CD4-positive, alpha-beta T cell (primary cell): ENCODE measurements at places on chromosomes 12 and 14.

DNA sequence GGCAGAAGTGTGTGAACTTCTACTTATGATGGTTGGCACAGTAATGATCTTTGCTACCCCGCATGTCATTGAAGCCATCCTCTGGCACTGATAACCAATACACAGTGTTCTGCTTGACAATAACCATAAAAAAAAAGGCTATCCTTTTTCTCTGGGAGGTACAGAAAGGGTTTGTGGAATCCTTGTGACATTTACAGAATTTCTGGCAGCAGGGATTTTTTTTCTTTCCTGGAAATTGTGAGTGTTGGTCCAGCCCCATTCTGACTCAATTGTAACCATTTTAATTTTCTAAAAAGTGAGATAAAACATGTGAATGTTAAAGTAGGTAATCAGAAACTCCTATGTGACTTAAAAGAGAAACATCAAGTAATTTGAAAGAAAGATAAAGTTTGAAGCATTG lies 943.8 kb downstream of the TMTC2 start:
- DNase-seq = no peak

- DNase-seq = no peak
Observed at GRCh38 chr14:58430156-58430555, 2.6 kb downstream of the KIAA0586 start.

DNA sequence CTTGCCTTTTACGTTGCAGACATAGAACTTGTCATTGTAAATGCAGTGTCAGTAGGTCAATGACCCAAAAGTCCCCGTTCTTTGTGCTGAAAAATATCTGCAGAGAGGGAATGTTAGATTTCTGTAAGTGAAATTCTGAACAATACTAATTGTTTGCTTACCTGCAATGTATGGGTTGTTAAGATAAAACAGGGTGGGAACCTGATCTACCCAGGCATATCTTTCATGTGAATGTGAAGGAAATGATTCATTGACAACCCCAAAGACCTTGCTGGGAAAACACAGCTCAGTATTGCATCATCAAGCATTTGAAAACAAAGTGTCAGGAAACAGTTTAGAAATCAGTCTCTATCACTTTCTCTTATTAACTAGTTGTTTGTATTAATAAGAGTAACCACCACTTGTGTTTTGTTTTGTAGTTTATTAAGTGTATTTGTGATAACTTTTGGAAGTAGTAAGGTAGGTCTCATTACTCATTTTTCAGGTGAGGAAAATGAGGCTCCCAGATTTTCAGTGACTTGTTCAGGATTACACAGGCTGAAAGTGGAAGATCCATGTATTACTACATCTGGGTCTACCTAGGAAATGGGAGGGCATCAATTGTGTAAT lies 57.9 kb upstream of the SLC38A2 start:
- DNase-seq = no peak

GRCh38 chr12:118503476-118503875 lies 127.1 kb downstream of the SUDS3 start:
- DNase-seq = no peak

DNA sequence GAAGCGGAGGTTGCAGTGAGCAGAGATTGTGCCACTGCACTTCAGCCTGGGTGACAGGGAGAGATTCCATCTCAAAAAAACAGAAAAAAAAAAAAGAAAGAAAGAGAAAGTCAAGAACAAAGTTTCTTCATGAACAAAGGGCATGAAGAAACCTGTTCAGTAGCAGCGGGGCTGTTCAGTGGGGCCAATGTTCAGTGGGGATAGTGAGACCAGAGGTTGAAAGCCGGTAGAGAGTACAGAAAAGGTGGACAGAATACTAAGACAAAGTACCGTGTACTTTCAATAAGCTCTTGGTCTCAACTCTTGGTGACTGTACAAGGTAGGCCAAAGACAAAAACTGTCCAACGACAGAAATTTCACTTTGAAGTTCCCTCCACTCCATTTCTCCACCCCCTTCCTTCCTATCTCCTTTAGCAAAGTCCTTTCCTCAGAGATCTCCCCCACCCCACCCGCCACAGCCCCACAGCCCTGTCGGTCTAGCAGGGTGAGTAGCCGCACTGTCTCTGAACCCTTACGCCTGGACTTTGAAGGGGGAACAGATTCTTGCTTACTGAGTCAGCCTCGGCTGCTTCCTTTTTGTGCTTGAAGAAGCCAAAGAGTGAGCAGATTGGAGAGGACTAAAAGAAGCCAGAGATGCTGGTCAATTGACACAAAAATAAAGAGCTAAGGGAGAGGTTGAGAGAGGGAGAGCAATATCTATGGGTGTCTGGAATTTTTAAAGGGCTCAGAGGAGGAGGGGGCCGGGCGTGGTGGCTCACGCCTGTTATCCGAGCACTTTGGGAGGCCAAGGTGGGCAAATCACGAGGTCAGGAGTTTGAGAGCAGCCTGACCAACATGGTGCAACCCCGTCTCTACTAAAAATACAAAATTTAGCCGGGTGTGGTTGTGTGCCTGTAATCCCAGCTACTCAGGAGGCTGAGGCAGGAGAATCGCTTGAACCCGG lies 44.2 kb upstream of the FOS start:
- DNase-seq = peak; percentile 51

- no peak for DNase-seq
Observed at GRCh38 chr14:100446572-100446971, 123.4 kb downstream of the SLC25A47 start.

DNA sequence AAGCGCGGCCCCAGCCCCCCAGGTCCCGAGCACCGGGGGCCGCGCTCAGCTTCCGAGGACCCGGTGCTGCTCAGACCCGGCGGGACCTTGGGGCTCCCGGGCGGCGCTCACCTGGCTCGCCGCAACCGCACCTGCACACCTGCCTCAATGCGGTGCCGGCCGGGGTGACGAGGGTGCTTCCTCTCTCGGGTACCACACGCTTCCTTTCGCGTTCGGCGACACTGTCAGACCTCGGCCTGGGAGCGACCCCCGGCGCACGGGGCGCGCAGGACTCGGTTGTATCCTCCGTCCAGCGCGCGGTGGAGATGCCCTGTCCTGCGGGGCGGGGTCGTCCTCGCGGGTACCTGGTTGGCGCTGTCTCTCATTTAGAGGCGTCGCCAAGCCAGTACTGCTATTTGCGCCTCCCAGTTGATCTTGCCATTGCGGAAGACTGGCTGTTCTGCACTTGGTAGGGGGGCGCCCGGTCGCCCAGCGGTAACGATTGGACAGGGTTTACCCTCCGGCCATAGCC lies 718 bp downstream of the PACS2 start:
- peak; percentile 63 for DNase-seq

- DNase-seq = peak; percentile 58
Observed at GRCh38 chr12:104358353-104359003, 54.9 kb downstream of the EID3 start.

GRCh38 chr12:2302711-2303580 lies 250.2 kb downstream of the CACNA1C start:
- no peak for DNase-seq

GRCh38 chr12:56803750-56804149 lies 40.6 kb downstream of the HSD17B6 start:
- no peak for DNase-seq

DNA sequence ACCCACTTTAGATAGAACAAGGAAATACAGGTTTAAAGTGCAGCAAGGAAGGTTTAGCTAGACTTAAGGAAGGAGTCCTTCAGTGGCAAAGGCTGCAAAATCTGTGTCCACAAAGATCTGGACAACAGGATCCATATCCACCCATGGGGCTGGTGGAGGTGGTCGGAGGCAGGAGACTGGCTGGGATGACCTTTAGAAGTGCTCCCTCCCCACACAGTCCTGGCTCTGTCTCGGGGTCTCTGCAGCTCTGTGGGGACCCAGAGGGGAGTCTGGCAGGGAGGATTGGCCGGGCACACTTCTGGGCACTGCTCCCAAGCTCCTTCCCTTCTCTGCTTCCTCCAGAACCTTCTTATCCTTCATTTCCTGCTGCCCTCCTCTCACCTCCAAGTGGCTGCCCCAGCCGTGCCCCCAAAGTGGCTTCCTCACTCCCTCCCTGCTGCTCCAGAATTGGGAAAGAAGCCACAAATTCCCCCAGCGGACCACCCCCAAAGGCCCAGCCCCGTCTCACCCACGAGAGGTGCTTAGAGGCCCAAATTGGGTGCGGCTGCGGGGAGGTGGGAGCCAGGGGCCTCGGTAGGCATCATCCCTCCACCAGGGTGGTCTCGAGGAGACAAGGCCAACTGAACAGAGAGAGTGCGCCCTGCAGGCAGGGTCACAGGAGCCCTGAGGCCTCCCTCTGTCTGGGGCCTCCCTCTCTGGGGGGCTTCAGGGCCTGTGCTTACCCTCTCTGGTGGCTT lies 21.9 kb upstream of the PGF start:
- DNase-seq = no peak

DNA sequence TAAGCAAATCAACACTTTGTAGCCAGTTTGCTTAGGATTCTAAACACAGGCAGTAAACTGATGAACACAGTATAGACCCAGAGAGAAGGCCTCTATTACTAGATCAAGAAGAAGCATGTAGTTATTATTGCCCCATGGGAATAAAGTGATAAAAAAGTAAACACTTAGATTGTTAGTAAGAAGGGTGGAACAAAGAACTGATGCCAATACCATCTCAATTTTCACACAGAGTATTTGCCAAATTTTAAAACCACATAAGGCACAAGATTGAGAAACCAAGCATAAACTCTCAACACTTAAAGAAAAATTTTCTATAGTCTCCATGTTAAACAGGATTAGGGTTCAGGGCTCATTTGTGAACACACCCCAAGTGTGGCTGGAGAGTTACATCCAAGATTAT lies 77.0 kb upstream of the SYT1 start:
- no peak for DNase-seq

DNA sequence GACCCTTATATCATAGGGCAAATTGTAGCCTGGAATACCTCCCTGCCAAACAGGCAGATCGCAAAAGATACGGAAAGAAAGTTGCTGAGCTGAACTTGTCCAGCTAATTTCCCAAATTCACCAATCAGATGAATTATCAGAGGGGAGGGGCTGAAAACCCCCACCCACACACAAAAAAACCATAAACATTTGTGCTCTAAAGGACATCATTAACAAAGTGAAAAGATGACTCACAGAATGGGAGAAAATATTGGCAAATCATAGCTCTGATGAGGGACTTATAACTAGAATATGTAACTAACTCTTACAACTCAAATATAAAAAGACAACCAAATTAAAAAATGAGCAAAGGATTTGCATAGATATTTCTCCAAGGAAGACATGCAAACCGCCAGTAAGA lies 36.3 kb downstream of the PTHLH start:
- DNase-seq = no peak

DNA sequence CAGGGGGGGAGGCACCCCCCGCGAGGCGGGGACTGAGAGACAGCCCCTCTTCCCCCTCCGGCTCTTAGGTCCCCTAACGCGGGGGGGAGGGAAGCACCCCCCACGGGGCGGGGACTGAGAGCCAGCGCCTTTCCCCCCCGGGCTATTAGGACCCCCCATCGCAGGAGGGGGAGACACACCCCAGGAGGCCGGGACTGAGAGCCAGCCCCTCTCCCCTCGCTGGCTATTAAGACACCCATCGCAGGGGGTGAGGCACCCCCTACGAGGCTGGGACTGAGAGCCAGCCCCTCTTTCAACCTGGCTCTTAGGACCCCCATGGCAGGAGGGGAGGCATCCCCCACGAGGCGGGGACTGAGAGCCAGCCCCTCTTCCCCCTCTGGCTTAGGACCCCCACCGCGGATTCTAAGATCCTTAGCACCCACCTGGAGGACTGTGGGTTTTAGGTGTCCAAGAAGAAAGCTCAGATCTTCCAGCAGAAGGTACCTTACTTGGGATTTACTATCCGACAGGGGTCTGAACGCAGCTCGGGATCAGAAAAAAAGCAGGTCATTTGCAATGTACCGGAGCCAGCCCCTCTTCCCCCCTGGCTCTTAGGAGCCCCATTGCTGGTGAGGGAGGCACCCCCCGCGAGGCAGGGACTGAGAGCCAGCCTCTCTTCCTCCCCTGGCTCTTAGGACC lies 197.8 kb upstream of the PZP start:
- no peak for DNase-seq

GRCh38 chr12:132385923-132386751 lies 56.7 kb upstream of the GALNT9 start:
- no peak for DNase-seq

- no peak for DNase-seq
Observed at GRCh38 chr14:95360828-95361227, 41.1 kb upstream of the CLMN start.

GRCh38 chr14:94489336-94489735 lies 13.3 kb upstream of the SERPINA9 start:
- no peak for DNase-seq

- no peak for DNase-seq
Observed at GRCh38 chr14:79415726-79416125, 795.6 kb downstream of the DIO2 start.

GRCh38 chr12:52819731-52820510 lies 6.0 kb upstream of the KRT4 start:
- no peak for DNase-seq

GRCh38 chr12:116358893-116359761 lies 81.6 kb upstream of the MED13L start:
- DNase-seq = peak; percentile 88

DNA sequence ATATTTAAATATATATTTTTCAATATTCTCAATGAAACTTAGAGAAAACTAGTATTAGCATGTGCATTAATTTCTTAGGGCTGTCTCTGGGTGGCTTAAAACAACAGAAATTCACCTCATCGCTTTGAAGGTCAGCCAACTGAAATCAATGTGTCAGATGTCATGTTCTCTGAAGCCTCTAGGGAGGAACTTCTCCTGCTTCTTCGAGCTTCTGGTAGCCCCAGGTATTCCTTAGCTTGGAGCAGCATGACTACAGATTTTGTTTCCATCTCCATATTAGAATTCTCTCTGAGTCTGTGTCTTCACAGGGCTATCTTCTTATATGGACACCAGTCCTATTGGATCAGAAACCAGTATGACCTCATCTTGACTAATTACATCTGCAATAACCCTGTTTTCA lies 221.5 kb downstream of the PDZRN4 start:
- DNase-seq = no peak

DNA sequence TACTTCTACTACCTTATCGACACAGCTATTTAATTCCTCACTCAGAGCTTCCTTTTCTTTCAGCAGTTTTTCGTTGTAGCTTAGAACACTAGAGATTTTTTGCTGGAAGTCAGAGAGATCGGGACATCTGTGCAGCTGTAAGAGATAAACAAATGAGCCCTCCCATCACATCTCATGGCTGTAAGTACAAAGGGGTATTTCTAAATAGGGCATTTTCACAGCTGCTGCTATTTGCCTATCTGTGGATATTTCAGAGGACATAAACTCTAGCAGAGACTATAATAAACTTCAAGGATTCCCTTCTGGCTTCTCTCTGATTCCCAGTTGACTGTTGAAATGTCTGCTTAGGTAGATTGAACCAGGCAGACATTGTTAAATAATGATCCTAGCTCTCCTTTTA lies 76.1 kb upstream of the SAV1 start:
- DNase-seq = no peak
